Cortex of kidney (tissue), 1 donor: ENCODE measurements at places on chromosomes 6 and 20.

DNA sequence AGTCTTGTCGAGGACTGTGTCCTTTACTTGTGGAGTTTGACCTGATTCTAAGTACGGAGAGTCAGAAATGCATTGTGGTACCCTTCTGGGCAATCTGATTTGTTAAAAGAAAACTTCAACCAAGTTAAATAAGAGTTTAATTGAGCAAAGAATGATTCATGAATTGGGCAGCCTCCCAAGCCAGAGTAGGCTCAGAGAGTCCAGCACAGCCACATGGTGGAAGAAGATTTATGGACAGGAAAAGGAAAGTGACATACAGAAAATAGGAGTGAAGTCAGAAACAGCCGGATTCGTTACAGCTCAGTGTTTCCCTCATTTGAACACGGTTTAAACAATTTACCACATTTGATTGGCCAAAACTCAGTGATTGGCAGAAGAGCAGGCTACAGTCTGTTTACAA, 329.2 kb downstream of the DHX35 start:
- DNase-seq = no peak

- DNase-seq = no peak
Measured at GRCh38 chr20:37981568-37981967, 51.7 kb downstream of the TTI1 start.

- no peak for DNase-seq
Measured at GRCh38 chr6:109263873-109264700, 118.2 kb downstream of the CD164 start.

DNA sequence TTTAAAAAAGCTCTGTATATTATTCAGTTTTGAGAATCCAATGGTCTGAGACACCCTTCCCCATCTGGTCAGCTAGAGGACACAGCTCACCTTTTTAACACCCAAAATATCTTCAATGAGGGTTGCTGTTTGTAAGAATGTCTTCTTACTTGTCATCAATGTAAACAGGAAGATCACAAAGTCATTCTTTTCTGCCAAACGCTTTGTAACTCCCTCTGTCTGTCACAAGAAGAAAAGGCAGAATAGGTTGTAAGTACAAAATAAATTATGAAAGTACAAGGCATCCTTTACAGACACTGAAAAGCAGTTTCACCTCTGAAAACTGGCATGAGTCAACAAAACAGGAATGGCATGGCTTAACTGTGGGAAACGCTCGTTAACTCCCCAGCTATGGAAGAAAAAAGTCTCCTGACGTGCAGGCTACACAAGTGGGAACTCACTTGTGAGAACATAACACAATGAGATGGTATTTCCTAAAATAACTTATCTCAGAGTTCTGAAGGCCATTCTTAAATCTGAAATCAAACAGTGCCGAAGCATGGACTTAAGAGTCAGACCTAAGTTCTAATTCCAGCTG, 42.7 kb downstream of the TRPC4AP start:
- no peak for DNase-seq

DNA sequence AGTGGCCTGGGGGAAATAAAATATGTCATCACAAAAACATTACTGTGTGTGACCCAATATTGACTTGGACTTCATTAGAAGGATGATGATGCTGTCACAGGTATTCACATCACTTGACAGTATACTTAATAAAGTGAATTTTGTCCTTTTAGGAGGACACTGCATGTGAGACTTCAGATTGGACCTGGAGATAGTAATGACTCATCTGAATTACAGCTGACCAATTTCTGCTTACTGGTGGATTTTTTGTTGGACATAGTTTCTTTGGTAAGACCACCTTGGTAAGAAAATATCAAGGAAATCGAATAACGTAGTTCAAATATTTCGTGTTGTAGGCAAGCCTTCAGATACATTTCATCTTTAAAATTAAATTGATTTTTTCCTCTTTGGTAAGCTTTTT, 57.1 kb downstream of the DOP1A start:
- no peak for DNase-seq

DNA sequence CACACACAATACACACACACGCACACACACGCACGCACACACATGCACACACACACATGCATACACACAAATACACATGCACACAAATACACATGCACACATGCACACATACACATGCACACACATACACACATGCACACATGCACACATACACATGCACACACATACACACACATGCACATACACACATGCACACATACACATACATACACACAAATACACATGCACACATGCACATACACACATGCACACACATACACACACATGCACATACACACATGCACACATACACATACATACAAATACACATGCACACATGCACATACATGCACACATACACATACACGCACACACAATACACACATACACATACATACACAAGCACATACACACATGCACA, 175.4 kb upstream of the RREB1 start:
- no peak for DNase-seq

GRCh38 chr6:17035257-17036064, 66.4 kb upstream of the STMND1 start:
- DNase-seq = no peak

DNA sequence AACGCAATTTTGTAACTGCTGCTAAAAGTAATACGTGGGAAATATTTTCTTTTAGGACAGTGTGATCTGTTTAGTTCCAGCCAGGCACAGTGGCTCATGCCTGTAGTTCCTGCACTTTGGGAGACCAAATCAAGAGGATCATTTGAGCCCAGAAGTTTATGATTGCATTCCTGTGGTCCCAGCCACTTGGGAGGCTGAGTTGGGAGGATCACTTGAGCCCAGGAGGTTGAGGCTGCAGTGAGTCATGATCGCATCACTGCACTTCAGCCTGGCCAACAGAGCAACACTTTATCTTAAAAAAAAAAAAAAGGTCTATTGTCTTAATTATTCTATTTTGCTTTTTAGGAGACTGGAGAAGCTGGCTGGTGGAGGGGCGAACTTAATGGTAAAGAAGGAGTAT, 101.5 kb downstream of the CD2AP start:
- DNase-seq = no peak

GRCh38 chr6:159880412-159880975, 10.3 kb upstream of the MAS1 start:
- no peak for DNase-seq

- no peak for DNase-seq
Measured at GRCh38 chr20:57804470-57805250, 94.8 kb upstream of the PMEPA1 start.

DNA sequence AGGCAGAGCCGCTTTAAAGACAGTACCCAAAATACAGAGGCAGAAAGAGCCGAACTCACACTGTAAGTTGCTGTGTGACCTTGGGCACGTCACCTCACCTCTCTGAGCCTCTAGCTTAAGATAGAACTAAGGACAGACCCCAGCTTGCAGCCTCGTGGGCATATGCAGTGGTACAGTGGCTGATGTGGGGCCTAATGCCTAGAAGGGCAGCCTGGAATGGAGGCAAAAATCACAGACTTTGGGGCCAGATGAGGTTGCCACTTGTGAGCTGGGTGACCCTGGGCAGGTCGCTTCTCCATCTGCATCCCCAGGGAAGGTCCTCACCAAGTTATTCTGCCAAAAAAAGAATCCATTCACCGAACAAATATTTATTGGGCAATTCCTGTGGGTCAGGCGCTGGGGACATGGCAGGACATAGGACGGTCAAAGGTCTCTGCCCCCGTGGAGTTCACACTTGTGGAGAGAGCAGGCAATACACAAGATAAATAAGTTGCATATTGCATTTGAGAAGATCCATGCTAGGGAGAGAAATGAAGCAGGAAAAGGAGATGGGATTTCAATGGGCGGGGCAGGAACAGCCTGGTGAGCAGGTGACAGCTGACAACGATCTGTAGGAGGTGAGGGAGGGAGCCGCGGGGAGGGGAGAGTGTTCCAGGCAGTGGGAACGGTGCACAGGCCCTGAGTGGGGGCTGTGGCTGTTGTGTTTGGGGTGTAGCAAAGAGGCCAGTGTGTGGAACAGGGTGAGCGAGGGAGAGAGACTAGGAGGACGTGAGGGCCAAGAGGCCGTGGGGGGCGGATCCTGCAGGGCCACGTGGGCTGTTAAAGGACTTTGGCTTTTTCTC, 115.2 kb downstream of the CEBPB start:
- DNase-seq = no peak

DNA sequence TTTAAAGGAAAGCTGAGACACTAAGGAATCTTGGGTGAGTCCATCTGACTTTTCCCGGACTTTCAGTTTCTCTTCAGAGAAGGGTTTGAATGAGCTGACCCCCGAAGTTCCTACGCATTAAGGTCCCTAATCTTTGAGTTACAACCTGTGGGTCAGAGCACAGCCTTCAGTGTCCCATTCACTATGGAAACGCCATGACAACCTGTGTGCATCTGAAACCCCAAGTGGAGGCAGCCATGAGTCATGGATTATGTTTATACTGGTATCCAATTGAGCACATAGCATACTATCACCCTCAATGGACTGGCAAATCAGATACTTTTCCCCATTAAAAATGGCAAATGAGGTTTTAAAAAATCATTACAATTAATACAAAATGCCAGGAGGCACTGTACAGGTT, 11.4 kb downstream of the MYLK4 start:
- DNase-seq = no peak

DNA sequence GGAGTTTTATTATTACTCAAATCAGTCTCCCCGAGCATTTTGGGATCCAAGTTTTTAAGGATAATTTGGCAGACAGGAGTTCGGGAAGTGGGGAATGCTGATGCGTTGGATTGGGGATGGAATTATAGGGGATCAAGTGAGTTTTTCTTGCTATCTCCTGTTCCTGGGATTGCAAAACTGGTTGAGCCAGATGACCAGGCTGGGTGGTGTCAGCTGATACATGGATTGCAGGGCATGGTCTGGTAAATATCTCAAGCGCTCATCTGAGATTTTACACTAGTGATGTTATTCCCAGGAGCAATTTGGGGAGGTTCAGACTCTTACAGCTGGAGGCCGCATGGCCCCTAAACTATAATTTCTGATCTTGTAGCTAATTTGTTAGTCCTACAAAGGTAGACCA, 54.7 kb downstream of the ENPP1 start:
- no peak for DNase-seq

GRCh38 chr20:48613926-48614325, 213.9 kb downstream of the PREX1 start:
- DNase-seq = no peak

DNA sequence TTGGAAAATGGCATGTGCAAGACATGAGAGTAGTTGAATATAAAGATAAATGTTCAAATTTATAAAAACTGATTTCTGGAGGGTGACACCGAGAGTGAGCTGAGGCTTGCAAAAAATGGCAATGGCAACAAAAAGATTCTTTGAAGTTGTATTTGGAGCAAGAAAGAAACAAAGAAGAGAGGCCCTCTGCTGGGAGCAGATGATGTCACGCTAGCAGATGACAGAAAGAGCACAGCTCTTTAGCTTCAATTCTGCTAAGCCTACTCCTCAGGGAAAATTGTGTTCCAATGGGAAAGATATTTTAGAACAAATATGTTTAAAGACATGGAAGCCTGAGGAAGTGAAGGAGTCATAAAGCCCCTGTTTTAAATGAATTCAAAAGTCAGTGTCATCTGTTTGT, 125.3 kb upstream of the NOX3 start:
- DNase-seq = no peak

GRCh38 chr6:158766621-158767455, 52.3 kb downstream of the EZR start:
- DNase-seq = no peak

GRCh38 chr6:1321738-1322137, 9.8 kb downstream of the FOXQ1 start:
- no peak for DNase-seq

DNA sequence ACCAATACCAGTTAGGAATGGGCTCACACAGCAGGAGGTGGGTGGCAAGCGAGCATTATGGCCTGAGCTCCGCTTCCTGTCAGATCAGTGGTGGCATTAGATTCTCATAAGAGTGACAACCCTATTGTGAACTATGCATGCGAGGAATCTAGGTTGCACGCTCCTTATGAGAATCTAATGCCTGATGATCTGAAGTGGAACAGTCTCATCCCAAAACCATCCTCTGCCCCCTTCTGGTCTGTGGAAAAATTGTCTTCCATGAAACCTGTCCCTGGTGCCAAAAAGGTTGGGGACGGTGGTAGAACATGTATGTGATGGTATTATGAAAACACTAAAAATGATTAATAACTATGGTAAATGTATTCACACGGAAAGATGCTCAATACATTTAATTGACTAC, 99.7 kb upstream of the HIVEP1 start:
- no peak for DNase-seq

DNA sequence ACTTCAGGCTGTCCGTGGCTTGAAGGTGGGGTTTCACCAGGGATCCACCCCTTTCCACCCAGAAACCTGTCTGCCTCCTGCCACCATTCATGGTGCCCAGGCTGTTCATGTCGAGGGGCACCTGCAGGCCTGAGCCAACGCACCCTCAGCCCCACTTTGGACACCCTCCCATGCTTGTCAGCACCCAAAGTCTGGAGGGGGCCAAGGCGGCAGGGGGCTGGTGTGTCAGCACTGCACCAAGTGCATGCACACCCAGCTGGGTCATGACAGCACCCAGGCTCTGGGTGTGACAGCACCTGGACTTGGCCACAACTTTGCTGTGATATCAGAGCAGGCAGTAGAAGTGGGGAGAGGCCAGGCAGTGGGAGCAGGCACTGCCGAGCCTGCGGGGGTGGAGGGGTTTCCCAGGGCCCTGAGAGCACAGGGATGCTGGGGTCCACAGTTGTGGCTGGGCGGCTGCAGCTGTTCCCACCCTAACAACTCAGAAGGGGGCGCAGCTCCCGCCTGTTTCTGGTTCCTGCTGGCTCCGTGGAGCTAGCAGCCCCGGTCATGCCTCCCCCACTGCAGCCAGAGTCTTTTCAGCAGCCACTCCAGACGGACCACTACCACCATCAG, 33.3 kb upstream of the GRM4 start:
- DNase-seq = no peak

GRCh38 chr20:51190783-51191180, 167.9 kb upstream of the KCNG1 start:
- DNase-seq = no peak

DNA sequence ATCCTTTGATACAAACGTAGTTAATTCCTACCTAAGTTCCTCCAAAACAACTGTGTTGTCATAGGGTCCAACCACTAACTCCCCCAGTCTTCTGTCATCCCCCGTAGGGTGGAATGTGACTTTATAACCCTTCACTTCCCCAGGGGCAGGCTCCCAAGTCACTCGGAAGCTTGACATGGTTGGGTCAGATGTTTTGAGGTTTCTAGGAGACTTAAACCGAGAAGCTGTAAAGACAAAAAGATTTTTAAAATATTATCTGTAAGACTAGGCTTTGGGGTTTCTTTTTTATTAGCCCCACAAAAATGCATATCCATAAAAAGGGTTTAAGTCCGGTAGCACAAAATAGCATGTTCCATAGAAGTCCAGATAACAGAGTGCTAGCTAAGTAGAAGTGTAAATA, 50.2 kb downstream of the COL12A1 start:
- DNase-seq = no peak
